CD4-positive, alpha-beta T cell treated with Interleukin-21 for 1 hour (primary cell): ENCODE measurements at places on chromosomes 16 and 17.

DNA sequence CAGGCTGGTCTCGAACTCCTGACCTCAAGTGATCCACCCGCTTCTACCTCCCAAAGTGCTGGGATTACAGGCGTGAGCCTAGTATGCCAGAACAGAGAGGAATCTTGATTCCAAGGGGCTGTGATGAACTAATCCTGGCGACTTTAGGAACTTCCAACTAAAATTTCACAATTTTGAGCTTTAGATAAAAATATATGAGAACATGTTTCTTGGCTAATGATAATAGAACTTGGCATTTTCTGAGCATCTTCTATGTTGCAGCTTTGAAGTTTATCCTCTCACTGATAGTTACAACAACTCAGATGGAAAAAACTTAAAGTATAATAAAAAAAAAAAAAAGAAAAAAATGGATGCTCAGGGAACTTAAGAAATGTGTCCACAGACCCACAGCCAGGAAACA, 69.8 kb upstream of the WSCD1 start:
- no peak for DNase-seq

DNA sequence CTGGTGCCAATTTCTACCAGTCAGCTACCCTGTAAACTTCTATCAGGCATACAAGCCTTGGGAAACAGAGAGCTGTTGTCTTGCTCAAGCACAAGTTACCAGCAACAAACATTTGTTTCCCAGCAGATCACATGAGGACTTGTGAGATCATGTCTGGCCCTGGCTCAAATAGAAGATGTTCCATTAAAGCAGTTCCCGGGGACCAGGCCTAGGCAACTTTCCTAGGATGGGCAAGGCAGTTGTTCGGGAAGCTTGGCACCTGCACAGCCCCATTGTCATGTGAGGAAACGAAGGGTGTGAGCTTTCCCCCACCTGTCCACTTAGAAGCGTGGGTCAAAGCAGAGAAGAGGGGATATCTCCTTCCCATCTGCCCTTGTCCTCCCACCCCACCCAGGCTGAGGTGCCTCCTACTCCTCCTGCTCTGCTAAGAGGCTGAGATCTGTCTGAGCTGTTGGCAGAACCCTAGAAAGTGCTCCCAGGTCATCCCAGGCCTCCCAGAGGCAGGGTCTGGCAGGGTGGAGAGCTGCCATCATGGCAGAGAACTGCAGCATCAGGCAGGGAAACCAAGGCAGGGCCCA, 11.2 kb upstream of the SLC47A2 start:
- DNase-seq, result no peak

DNA sequence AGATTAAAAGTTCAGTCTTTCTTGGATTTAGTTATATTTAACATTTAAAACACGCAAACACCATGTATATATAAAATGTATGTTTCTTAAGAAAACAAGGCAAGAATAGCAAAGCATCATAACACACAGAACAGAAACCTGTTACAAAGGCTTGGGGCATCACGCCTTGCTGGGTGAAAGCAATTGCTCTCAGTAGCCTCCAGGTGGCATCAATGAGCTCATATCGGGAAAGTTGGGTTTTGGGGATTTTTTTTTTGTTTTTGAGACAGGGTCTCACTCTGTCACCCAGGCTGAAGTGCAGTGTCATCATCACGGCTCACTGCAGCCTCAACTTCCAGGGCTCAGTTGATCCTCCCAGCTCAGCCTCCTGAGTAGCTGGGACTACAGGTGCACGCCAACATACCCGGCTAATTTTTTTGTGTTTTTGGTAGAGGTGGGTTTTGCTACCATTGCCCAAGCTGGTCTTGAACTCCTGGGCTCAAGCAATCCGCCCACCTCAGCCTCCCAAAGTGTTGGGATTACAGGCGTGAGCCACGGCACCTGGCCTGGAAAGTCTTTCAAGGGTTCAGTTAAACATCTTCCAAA, 56.9 kb downstream of the CYB5D2 start:
- peak; percentile 55 for DNase-seq

GRCh38 chr17:7262192-7262934, at the start of gene CLDN7:
CLDN7 (minus strand) TSS chr17:7262478; CDS start chr17:7262043, 435 bp downstream.
- DNase-seq, result no peak

GRCh38 chr17:43200127-43200526, 11.5 kb upstream of the TMEM106A start:
- DNase-seq, result no peak

- DNase-seq, result no peak
These were observed 41.5 kb downstream of the TK2 start for GRCh38 chr16:66508248-66508913.

- peak; percentile 22 for DNase-seq
These were observed 243.2 kb upstream of the GSE1 start for GRCh38 chr16:85369741-85370528.

DNA sequence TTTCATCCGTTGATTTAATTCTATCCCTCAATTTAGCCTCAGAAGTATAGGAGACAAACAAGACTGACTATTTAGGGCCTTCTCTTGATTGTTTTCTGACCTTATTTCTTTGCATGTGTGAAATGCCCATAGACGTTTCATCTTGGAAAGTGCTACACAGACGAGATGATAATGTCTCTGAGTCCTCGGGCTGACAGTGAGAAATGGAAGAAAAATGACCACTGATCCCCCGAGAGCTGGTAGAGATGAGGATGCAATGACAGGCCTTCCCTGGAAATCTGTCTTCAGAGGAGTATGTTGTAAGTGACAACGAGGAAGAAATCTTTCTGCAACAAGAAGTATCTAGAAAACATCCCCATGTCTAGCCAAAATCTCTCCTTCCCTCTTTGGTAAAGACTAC, 522.9 kb downstream of the HAPSTR1 start:
- no peak for DNase-seq

GRCh38 chr17:31548709-31549108, 157.2 kb downstream of the RAB11FIP4 start:
- no peak for DNase-seq

- DNase-seq, result peak; percentile 47
These were observed 390 bp downstream of the MNT start for GRCh38 chr17:2400474-2400866.

DNA sequence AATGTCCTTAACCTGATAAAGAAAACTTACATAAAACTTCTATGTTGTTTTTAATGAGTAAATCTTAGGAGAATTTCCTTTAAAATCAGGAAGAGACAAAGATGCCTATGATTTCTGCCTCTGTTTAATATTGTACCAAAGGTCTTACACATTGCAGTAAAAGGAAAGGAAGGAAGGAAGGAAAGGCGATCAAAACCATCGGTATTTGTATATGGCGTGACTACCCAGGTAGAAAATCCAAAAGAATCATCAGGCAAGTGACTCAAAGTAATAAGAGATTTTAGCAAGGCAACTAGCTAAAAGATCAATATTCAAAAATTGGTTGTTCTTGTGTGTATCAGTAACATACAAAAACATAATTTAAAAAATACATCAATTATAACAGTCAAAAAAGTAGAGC, 3.5 kb downstream of the ICAM2 start:
- no peak for DNase-seq

DNA sequence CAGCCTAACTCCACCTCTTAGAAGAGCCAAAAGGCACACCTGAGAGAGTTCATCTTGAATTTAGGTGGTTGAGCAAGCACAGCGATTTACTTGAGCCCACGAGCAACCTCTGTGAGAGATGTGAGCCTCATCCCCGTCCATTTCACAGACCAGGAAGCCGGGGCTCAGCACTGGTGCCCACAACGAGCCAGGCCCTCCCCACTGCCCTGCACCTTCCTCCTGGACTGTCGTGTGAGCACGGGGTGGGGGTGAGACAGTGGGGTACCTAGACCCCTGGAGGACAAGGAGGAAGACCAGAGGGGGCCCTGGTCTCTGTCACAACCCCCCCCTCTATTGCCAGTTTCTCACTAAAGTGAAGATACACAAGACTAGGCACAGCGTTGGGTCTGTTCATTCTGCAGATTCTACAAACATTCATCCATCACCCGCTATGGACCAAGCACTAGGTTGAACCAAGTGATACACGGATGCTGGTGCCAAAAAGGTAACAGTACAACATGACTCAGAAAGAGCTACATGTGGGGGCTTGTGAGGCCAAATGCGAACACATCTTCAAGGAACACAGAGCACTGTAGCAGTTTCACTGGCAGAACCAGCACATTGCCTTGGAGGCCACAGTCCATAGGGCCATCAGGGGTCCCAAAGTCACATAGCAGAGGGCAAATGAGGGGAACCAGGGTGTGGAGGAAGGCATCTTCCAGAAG, 231.9 kb downstream of the PARN start:
- DNase-seq, result no peak

- no peak for DNase-seq
These were observed 39.3 kb downstream of the TNFRSF13B start for GRCh38 chr17:16932611-16933010.

DNA sequence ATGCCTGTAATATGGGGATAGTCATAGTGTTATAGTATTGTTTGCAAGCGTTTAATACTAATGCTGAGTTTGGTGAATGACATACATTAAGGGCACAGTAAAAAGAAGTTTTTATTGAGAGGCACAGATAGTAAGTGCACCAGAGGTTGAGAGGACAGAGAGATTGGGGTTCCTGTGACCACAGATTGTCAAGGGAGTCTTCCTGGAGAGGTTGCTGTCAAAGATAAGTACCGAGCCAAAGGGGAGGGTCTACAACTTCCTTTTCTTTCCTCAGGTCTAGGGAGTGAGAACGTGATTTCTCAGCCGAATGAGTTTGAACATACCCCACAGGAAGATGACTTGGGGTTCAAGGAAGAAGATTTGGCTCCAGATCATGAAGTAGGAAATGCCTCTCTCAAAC, 1.8 kb downstream of the ZNF48 start:
- DNase-seq, result no peak

GRCh38 chr17:75476271-75476671, 19.8 kb downstream of the TMEM94 start:
- no peak for DNase-seq

- DNase-seq, result peak; percentile 38
These were observed 19.7 kb downstream of the GOSR2 start for GRCh38 chr17:46942441-46943217.

DNA sequence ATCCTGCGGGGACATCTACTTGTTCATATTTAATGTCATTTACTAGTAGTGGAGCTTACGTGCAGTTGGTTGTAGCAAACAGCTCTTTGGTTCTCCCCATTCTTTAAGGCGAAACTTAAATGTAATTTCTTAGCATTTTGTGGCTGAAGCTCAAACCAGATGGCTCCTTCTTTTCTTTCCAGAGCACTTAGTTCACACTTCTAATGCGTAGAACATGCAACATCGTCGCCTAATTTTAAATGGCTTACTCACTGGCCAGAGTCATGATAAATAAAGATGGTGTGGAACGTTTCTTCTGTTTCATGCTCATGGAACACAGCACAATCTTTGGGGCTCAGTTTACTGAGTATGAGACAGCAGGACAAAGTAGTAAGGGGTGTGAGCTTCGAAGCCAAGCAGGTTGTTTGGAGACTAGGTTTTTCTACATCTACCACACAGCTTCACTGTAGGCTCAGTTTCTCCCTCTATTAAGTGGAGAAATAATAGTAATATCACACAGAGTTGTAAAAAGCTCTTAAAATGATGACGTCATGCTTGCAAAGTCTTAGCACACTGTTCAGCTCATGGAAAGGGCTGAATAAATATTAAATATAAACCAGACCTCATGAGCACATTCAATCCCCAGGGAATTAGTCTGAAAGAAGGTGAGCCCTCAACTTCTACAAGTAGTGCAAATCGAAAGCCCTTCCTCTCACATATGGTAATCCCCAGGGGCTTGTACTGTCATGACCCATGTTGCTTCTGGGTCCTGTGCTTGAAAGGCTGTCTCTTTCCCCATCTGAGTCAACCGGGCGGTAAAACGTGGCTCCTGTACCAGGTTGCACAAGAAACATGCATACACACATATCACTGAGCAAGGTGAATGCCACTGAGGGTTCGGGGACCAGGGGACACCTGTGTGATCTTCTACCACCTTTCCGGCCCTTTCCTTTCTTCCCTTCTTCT, 384.3 kb downstream of the CDH13 start:
- no peak for DNase-seq

- no peak for DNase-seq
These were observed 120.6 kb upstream of the TNRC6C start for GRCh38 chr17:77837917-77838316.

DNA sequence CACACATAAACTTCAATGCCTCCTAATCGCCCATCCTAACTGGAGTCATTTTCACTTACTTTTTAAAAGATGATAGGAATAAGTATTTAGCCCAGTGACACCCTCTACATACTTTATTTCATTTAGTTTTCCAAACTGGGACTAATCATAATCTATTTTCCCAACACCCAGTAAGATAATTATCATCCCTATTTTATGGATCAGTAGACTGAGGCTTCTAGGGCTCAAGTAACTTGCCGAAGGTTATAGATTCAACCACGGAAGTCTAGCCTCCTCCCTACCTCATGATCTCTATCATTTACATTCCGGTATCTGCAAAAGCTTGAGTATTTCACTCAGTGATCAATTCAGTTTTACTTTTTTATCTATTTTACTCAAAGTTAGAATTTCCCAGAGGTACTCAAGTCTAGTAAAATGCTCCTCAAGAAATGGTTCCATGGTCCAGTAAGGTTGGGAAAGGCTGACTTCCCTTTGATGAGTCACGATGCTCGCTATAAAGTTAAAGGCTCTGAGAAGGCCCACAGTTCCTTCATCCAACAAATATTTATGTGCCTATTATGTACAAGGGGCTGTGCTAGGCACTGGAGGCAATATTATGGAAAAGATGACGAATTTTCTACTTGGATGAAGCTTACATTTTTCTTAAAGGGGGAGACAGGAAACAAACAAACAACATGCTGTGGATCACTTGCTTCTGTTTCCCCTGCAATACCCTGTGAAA, 75.1 kb downstream of the TOX3 start:
- DNase-seq, result no peak

DNA sequence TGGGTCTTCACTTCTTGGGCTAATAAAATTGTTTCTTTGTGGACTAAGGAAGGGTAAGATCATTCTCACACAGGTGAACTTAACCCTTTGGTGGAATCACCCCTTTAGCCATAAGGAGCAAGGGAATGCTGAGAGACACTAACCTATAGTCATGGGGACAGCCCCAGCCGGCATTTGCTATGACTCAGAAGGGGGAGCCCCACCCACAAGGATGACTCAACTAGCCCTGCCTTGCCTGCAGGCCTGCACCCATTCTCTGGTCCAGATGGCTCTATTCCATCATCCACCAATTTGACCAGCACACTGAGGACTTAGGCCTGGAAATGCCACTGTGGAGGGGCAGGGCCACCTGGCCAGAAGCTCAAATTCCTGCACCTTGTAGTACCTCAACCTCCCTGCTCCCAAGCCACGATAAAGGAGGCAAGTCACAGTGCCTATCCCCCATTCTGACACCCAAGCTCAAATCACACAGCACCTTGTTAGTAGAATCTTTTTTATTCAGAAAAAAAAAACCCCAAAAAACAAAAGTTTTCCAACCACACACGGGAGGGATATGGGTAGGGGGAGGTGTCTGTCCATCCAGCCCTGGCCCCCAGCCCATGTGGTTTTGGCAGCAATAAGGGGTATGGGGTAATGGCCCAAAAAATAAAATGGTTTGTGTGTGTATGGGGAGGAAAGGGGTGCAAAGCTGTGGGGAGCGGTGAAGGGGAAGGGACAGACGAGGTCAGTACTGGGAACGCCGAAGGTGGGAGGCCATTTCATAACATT, 3.0 kb downstream of the PFN1 start:
- peak; percentile 75 for DNase-seq
